ENCODE measurements at places on chromosomes 16 and 17. TPM values are rescaled to one million over a fixed set of nuclear protein-coding genes. Genes with fewer than 3 reads are reported as not detected.

Gene TBC1D28
- total RNA-seq = not detected

DNA sequence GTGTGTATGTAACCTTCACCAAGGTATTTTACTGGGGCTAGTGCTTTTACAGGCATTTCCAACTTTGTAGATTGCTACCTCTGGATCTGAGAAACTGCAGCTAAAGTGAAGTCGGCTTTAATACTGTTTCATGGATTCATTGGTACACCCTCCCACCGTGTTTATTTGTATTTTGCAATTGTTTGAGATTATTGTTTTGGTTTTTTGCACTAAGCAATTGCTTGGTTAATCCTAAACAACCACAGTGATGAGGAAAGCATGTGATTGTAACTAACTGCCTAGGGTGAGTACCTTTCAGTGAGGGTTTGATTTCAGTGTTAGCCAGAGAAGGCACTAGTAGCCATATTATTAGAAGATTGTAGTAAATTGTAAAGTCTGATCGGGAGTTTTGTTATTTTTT lies 3.3 kb downstream of the LUC7L3 start:
- DNase-seq = no peak

GRCh38 chr17:60941028-60941427 lies 263.4 kb downstream of the BCAS3 start:
- DNase-seq = no peak

- no peak for DNase-seq
Measured at GRCh38 chr17:80049986-80050385, 13.5 kb downstream of the CCDC40 start.

GRCh38 chr17:55053855-55054254 lies 85.3 kb downstream of the STXBP4 start:
- no peak for DNase-seq
